Endothelial cell of umbilical vein (primary cell): ENCODE measurements at places on chromosomes 2 and 18. TPM values are rescaled to one million over a fixed set of nuclear protein-coding genes. Genes with fewer than 3 reads are reported as not detected.

DNA sequence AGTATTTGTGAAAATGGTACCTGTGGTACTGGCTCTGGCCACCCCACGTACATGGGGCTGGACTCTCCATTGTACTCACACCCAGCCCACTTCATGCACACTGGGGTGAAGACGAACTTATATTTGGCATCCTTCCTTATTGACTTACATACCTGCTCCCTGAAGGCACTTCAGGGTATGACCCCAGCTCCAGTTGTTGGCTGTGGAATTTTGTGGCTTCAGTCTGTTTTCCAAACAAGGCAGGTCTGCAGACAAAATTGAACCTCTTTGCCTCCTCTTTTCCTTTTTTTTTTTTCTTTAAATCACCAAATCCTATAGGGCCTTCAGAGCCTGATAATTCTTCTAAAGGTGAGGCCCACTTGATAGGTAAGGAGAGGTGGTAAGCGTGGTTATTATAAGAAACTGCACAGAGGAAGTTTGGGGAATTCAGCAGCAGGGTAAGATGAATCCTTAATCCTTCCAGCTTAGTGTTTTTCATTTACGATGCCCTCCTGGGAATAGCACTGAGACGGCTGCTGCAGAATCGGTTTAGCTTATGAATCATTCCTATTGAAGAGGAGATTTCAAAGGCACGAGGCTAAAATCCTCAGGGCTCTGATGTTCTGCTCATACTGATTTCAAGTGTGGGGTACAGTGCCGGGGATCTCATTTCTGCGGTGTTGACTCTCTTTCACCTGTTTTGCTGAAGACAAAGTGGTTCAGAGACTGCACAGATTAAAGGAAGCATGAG, 55.2 kb downstream of the KIF5C start:
- DNase-seq, result no peak

GRCh38 chr2:222833410-222833809, 27.4 kb upstream of the ACSL3 start:
- DNase-seq, result no peak

GRCh38 chr2:196528486-196529223, 110.9 kb upstream of the CCDC150 start:
- DNase-seq, result no peak

GRCh38 chr18:40197711-40198110, 1757.3 kb upstream of the PIK3C3 start:
- DNase-seq, result no peak

- peak; percentile 66 for DNase-seq
Measured at GRCh38 chr2:28395334-28396061, 2.8 kb downstream of the FOSL2 start.

DNA sequence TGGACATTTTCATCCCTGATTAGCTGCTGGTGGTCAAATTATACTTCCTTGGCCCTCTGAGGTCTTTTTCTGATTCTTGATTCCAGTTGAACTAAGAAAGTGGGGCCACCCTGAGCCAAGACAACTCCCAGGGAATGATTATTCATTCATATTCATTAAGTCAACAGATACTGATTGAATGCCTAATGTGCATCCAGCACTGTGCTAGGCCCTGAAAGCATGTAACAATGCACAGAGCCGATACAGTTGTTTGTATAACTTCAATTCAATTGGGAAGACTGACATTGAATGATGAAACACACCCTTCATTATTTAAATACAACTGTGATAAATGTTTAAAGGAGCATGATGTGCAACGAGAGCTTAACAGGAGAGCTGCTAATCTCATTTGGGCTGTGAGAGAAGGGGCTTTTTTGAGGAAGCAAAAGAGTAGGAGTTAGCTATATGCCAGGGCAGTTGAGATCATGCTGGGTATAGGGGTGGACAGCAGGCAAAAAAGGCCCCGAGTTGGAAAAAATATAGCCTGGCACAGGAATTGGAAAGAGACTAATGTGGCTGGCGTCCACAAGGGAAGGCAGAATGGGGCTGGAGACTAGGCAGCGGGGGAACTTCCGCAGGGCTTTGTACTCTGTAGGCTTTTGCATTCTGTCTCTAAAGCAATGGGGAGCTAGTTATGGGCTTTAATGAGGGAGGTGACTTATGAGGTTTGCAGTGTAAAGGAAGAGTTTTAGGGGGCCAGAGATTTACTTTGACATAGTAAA, 57.2 kb upstream of the ACVR1 start:
- no peak for DNase-seq

The NPPC gene
- total RNA-seq, result not detected in 2 replicates

DNA sequence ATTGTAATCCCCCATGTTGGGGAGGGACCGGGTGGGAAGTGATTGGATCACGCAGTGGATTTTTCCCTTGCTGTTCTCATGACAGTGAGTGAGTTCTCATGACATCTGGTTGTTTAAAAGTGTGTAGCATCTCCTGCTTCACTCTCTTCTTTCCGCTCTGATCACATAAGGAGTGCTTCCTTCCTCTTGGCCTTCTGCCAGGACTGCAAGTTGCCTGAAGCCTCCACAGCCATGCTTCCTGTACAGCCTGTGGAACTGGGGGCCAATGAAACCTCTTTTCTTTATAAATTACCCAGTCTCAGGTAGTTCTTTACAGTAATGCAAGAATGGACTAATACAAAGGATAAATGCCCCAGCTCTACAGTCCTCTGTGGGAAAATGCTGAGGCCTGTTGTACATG, 437.5 kb upstream of the NXPH2 start:
- no peak for DNase-seq

The PROKR1 gene
- not detected in 2 replicates for total RNA-seq

The CACNB4 gene
- 0.30 and 0.58 TPM in 2 replicates for total RNA-seq

DNA sequence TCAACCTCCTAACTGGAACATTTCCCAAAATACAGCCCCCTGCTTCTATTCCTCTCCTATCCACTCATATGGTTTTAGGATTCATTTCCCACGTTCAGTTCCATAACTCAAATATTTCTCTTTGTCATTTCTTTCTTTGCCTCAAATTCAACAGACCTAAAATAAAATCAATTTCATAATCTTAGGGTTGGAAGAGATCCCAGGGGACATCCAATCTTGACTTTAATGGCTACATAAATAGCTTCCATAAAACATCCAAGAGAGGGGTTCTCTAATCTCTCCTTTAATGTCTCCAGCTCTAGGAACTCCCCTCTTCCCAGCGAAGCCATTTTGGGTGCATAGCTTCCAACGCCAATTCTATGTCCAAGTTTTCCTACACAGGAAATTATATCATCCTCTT, 33.8 kb downstream of the RBKS start:
- DNase-seq, result no peak

The DYSF gene
- 134 and 152 TPM in 2 replicates for total RNA-seq

DNA sequence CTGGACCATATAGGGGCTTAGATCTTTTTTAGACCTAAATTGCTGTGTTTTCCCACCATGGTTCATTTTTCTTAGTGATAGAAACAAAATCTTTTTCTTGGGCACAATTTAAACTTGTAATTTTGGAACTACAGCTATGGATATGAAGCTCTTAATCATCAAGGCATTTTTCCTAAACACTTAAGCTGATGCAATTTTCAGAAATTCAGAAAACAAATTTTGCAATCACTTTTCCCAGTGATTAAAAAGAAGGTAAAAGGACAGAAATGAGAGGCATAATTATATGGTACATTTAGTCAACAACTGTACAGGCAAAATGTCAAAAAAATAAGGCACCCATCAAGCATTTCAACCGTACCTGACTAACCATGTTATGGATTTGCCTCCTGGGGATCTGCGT, 665.4 kb downstream of the XIRP2 start:
- DNase-seq, result no peak

The RNF144A gene
- 19.7 and 28.8 TPM in 2 replicates for total RNA-seq

DNA sequence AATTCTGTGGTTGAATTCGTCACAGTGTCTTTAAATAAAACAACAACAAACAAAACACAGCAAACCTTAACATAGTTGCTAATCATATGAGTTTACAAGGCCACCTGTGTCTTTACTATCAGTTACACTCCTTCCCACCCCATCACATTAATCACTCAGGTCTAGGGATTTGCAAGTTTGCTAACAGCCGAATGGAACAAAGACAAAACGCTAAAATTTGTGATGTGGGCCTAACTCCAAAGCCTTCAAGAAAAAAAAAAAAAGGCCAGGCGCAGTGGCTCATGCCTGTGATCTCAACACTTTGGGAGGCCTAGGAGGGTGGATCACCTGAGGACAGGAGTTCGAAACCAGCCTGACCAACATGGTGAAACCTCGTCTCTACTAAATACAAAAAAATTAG, 566 bp upstream of the POLI start:
- peak; percentile 5 for DNase-seq

DNA sequence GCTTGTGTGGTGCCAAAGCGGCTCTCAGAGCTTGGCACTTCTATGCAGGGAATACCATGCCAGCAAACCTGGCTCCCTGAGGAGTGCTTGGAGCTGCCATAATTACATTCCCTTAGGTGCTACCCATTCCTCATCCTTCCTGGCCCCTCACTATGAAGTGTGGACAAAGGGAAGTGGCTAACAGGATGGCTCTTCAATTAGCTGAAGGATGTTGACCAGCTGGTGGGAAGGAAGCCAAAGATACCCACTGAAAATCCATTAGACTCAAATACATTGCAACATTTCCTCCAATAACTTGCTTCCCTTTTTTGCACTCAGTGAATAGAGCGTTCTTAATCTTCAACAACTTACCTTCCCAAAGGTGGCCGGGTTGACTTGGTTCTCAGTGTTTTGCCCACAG, 8.5 kb downstream of the RFX8 start:
- peak; percentile 49 for DNase-seq

DNA sequence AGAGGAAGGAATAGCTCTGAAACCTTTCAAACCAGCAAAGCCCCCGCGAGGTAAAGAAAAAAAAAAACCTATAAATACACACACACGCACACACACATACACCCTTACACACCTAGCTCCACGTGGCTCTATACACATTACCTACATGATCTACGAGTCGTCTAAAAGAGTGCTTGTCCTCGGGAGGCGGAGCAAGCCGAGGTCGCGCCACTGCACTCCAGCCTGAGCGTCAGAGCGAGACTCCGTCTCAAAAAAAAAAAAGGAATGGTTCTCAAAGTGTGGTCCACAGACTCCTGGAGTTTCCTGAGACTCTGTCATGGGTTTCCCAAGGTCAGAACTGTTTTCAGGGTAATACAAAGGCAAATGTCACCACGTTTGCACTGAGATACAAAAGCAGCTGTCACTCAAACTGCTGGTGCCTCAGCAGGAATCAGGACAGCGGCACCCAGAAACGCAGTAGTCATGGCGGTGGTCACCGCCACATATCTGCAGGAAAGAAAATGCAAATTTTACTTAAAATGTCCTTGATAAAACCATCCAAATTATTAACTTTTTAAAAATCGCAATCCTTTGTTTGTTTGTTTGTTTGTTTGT, 130.0 kb upstream of the GPC1 start:
- DNase-seq, result no peak

GRCh38 chr2:113257516-113258264, 21.0 kb downstream of the PAX8 start:
- DNase-seq, result no peak

DNA sequence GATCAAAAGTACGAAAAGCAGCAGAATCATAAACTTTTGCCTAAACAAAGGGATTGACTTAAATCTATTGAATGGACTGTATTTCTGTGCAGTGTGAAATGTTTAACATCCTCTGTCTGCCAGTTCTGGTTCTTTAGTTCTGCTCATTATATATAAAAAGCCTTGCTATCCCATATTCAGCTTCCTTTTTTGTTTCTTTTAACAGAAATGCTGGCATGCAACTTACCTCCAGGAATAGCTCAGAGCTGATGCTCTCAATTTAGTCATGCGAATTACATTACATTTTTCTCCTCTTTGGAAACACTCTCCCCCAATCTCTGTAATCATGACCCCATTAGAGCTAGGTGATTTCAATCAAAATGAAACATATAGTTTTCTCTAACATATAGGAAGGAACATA, 73.6 kb downstream of the SPHKAP start:
- no peak for DNase-seq

The AQP4 gene
- total RNA-seq, result not detected in 2 replicates

DNA sequence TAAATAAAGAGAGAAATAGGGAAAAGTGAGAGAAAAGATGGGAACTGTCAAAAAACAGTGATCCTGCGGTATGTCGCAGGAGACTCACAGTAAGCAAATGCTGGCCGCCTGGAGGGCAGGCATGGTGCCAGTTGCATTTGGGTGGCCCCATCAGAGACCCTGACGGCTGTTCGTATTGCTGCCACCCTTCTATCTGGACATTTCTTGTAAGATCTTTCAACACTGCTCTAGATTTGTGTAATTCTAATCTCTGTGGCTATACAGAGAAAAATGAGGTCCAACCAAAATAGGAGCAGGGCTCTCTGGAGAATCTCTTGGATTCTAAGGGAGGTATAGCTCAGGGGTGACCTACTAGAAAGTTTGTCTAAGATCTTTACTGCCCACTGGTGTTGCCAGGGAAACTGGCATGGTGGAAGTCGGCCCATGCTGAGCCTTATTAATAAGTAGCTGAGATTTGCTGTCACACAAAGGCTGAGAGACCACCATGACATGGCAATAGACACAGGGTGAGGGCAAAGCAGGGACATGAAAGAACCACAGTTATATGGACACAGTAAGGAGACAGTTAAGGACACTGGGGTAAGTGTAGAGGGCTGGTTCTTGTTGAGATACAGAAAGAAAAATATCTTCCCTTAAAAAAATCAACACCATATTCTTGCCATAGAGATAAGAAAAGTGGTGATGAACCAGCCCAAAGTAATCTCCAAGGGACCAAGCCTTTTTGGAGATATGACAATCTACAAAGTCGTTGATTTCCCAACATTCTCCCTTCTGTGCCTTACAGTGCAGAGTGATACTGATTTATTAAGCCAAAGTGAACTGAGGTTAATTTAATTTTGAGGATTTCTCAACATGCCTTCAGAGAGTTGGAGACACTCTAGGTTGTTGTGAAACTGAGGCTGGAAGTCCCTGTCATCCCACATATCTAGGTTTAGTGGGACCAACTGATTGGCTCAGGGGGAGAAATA, 26.4 kb upstream of the FZD7 start:
- DNase-seq, result no peak

DNA sequence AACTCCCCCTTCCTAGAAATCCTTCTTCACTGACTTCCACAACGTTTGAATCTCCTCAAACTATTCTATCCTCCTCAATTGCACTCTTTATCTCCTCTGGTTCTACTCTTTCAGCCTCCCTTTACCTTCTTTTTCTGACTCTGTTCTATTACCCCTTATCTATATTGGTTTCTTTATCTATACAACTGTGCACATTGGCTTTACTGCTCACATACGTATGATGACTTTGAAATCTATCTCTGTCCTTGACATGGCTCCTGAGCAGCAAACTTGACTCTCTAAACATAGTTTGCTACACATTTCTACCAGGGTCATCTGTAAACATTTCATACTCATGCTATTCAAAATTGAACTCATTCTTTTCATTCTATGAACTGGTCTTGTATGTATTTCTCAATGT, 601.0 kb upstream of the LINC00305 start:
- DNase-seq, result no peak

- DNase-seq, result no peak
Measured at GRCh38 chr2:239077260-239077659, 229.4 kb downstream of the TWIST2 start.

DNA sequence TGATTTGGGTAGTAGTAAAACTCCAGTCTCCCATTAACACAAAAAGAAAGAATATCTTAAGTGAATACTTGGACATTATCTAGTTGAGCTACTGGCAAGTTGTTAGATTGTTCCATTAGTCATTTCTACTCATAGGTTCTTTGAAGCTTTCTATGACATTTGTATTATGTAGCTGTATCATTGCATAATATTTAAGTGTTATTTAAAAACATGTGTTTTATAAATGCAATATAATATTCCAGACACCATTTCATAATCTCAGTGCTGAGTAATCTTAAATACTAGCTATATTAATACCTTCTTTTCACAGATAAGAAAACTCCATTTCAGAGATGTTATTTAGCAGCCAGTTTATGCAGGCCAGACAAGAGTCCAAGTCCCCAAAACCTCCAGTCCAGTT, 271.9 kb downstream of the NCKAP5 start:
- DNase-seq, result no peak

- DNase-seq, result peak; percentile 33
Measured at GRCh38 chr2:164514491-164514890, 106.8 kb downstream of the GRB14 start.
